ENCODE measurements at places on chromosomes 1 and 21.

- H3K27ac ChIP-seq: no peak overlapping the region
- peaks cover 2% of the 10 kb centered on the region for H3K4me1 ChIP-seq
- peaks cover 8% of the 10 kb centered on the region for H3K27me3 ChIP-seq
- no peak overlapping the region for H3K4me3 ChIP-seq
- DNase-seq: no peak
These were observed 40.5 kb upstream of the RALGPS2 start for GRCh38 chr1:178684542-178685000.

DNA sequence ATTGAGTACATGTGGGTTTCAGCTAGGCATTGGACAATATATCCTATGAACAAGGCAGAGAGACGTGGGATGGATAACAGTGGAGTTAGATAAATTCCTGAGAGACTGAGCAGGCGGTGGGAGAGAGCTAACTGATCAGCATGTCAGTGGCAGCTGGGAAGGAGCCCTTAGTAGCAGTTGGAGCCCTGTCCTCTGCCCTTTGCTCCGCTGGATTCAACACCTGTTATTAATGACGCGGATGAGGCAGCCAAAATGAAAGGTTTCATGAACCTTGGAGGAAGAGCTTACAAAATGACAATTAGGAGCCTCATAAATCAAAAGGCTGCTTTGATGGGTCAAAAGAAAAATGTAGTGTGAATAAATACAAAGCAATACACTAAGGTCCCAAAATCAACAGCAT lies 16.1 kb downstream of the UBIAD1 start:
- peaks cover 35% of the 10 kb centered on the region for H3K36me3 ChIP-seq
- no peak for DNase-seq

- no peak overlapping the region for H3K27ac ChIP-seq
- H3K27me3 ChIP-seq: peaks cover 51% of the 10 kb centered on the region
- DNase-seq: no peak
- no peaks in the 10 kb centered on the region for H3K36me3 ChIP-seq
- no peak overlapping the region for H3K4me3 ChIP-seq
These were observed 1.2 kb upstream of the CRCT1 start for GRCh38 chr1:152513081-152513480.

DNA sequence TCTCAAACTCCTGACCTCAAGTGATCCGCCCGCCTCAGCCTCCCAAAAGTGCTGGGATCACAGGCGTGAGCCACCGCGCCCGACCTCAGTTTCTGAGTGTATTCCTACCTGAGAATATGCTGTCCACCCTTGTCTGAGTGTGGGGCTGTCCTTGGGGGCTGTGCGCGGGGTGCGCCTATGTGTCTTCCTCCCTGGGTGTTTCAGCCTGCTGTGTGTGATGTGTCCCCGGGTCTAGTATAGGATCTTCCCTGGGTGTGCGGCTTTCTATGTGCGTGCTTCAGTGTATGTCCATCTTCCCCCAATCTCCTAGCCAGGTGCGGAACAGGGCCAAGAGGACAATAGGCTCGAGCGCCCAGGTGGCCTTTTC lies 8.3 kb upstream of the ID3 start:
- H3K4me3 ChIP-seq: peak overlapping the region; percentile 48
- H3K36me3 ChIP-seq: no peaks in the 10 kb centered on the region
- no peak for DNase-seq
- no peak overlapping the region for H3K27ac ChIP-seq

DNA sequence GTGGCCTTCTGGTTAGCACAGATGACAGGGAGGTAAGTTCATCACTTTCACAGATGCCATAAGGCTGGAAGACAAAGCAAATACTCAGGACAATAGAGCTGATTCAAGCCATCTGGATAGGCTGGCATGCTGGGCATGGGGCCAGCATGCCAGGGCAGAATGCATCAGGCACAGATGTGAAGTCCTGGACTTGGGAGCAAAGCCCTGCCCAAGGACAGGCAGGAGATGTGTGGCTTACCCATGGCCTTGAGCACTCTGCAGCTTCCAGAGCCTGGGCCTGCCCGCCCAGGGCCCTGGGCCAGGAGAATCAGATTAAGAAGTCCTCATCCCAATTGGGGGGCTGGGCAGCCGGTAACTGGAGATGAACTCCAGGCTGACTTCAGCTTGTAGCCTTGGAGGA lies 135.7 kb upstream of the ZC3H12A start:
- H3K4me1 ChIP-seq: no peaks in the 10 kb centered on the region
- no peak overlapping the region for H3K4me3 ChIP-seq
- DNase-seq: no peak
- no peaks in the 10 kb centered on the region for H3K36me3 ChIP-seq

DNA sequence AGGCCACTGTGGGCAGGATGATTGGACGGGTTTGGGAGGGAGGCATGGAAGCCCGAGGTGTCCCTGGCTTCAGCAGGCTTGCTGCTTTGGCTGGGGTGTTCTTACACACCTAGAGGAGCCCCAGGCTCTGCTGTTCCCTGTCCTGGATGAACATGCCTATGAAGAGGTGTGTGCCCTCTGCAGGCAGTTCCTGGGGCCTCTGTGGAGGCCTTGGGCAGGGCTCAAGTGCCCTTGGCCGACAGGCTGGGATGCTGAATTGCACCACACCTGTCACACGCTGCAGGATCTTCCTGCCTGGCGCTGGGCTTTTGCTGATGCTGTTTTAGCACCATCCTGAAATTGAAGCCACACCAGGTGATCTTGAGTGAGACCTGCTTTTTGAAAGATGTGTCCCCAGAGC lies 415.0 kb upstream of the VAMP3 start:
- H3K4me3 ChIP-seq: no peak overlapping the region
- peaks cover 5% of the 10 kb centered on the region for H3K27me3 ChIP-seq
- no peaks in the 10 kb centered on the region for H3K36me3 ChIP-seq

DNA sequence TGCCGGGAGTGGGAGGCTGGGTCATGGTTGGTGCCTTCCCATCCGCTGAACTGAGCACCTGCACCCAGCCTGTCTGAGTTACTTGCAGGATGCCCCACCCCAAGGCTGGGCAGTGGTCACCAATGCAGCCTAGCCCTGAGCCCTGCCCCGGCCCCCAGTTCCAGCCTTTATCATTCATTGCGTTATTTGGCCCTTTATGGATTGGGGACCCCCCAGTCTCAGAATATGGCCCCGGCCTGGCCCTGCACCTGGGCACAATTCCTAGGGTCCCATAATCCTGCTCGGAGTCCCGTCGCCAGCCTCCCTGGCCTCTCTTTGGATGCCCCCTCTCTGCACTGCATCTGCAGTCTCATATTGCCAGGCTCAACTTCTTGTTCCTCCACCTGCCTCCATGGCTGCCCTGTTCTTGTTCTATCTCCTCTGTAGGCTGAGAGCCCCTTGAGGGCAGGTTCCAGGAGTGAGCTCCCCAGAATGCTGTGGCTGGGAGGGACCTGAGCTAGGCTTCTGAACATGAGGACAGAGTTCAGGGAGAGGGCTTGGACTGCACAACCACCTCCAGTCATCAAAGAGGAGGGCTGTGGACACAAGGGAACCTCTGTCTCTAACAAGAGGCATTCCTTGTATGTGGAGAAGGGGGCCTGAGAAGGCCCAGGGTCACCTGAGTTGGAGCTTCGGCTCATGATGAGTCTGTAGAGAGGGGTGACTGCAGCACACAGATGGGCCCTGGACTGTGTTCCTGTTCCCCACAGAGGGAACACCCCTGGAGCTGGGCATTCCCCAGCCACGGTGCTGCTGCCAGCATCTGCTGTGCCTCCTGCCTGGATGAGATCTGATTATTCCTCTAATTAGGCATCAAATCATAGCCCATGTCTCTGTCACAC lies 1.1 kb upstream of the KNCN start:
- peaks cover 9% of the 10 kb centered on the region for H3K4me1 ChIP-seq
- H3K27me3 ChIP-seq: no peaks in the 10 kb centered on the region
- no peak overlapping the region for H3K4me3 ChIP-seq
- no peaks in the 10 kb centered on the region for H3K36me3 ChIP-seq
- DNase-seq: no peak

Measured in activated CD4-positive, alpha-beta memory T cell treated with anti-CD3 and anti-CD28 coated beads for 36 hours (primary cell).